ENCODE measurements at places on chromosomes 3 and 15.
A peak's percentile ranks its signal among the peaks of the same experiment; 100 is the strongest.

GRCh38 chr3:144930431-144930830 is 958.8 kb downstream of the DIPK2A start:
- DNase-seq, result no peak

DNA sequence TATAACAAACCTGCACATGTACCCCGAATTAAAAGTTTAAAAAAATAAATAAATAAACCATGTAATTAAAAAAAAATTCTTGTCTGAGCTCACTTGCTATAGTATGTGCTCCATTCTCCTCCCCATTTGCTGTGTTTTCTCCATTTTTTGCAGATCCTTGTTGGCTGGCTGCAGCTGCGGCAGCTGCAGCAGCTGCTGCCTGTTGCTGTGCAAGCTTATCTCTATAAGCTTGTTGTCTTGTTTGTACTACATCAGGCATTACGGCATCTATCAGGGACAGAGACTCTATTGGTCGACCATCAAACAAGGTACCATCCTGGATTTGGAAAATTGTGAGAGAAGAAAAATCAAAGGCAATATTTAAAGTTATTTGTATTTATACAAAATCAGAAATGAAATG is 145.9 kb downstream of the TBL1XR1 start:
- DNase-seq, result no peak

DNA sequence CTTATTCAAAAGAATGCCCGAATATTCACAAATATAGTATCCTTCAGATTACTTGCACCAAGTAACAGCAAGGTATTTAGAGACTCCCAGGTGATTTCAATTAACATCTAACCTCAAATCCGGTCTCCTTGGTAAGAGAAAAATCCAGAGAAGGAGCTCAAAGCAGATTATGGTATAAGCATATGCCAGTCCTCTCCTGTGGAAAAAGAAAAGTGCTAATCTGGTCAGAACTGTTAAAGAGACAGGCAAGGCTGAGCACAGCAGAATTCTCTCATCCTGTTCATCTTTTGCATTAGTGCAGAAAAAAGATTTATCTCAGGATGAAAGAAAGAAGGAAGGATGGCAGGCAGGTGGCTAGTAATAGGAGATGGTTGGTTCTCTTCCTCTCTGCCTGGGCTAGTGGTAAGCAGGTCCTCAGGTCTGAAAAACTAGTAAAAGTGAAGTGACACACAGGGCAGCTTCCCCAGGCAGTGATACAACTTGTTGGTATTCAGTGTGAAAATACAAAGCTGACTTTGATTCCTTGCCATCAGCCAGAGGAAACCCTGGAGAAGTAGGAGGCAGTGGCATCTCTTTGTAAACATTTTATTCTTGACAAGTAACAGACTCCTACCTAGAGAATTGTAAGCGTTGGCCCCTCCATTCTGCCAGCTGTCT is 14.2 kb downstream of the ATXN7 start:
- no peak for DNase-seq

- no peak for DNase-seq
Measured at GRCh38 chr15:59171067-59171397, 35.6 kb upstream of the LDHAL6B start.

DNA sequence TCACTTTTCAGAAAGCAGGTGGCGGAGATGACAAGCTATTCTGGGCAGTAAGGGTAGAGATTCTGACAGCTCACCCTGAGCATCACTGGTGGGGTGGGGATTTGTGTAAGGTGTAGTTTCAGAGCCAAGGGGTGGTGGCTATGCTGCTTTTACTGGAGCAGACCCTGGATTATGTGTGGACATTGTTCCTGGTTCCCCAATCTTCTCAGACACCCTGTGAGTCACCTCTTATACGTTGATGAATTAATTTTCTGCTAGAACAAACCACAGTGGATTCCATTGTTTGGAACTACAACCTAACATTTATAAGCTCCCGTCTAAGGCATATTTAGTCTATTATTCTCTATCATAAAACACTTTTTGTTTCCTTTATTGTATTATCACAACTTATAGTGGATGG is 169.5 kb upstream of the COL8A1 start:
- DNase-seq, result no peak

DNA sequence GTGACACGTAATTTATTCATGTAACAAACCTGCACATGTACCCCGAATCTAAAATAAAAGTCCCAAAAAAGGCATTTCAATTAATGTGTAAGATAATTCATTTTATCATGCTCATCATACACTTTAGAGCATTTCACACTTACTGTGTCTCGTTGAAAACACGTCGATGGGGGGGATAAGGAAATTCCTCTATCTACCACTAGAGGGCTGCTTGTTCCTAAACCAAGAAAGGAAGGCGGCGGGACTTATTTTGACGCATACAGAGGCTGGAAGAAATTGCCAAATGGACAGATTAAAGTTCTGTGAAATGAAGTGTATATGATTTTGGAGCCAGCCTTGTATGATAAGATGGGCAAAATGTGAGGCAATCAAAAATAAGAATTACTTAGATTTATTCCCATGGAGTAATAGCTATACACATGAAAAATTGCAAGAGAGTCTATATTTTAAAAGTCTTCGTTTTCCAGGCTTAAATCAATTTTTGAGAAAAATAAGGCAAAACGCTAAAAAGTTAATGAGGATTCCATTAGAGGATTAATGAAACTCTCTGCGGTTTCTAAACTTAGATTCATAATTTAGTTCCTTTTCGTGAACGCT is 346.8 kb downstream of the CNTN3 start:
- DNase-seq, result peak; percentile 52

- no peak for DNase-seq
Measured at GRCh38 chr3:45628746-45629145, 34.2 kb downstream of the LIMD1 start.

GRCh38 chr3:106840319-106840718 is 536.9 kb upstream of the CCDC54 start:
- DNase-seq, result no peak

GRCh38 chr3:131914090-131914691 is 120.6 kb downstream of the CPNE4 start:
- DNase-seq, result no peak

DNA sequence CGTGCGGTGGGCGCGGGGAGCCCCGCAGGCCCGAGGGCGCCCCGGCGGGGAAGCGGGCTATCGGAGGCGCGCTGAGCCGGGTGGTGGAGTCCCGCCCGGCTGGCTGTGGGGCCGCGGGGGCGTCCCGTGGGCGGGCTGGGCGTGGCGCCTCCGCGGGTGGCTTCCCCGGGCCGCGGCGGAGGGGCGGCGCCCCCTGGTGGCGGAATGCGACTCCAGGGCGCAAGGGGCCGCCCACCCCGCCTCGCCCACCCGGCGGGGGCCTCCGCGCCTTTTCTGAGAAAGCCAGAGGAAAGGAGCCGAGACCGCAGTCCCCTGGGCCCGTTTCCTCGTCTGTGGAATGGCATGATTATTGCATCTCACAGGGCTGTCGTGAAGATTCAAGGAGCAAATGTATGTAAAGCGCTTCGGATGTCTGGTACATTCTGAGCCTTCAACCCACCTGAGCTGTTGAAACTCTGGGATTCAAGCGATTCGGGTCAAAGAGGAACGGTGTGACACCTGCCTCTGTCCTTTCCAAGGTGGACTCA is 31.9 kb upstream of the RAB6B start:
- DNase-seq, result peak; percentile 58

- no peak for DNase-seq
Measured at GRCh38 chr3:74287557-74287956, 326.9 kb downstream of the CNTN3 start.

- DNase-seq, result no peak
Measured at GRCh38 chr15:69685512-69686452, 233.2 kb downstream of the RPLP1 start.

GRCh38 chr3:13335059-13335458 is 85.1 kb downstream of the NUP210 start:
- DNase-seq, result no peak

- DNase-seq, result no peak
Measured at GRCh38 chr15:75884041-75884440, 19.6 kb upstream of the FBXO22 start.

- DNase-seq, result no peak
Measured at GRCh38 chr15:47769166-47769565, 51.9 kb downstream of the SEMA6D start.

- DNase-seq, result no peak
Measured at GRCh38 chr15:40511093-40511471, 40.3 kb downstream of the CHST14 start.

DNA sequence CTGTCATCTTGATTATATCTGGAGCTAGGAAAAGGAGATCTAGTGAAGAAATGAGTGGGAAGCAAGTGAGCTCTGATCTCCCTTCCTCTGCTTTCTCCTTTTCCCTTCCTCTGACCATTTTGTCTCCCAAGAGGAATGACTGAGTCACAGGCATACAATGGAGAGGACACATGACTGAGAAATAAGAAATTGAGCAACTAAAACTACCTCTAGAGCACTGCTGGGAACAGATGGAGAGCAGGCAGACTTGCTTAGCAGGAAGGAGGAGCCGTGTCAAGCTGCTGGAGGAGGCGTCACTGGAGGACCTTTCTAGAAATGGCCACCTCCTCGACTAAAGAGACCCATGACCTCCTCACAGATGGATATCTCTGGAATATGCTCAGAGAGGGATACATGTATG is 66.9 kb upstream of the MYO5C start:
- no peak for DNase-seq

DNA sequence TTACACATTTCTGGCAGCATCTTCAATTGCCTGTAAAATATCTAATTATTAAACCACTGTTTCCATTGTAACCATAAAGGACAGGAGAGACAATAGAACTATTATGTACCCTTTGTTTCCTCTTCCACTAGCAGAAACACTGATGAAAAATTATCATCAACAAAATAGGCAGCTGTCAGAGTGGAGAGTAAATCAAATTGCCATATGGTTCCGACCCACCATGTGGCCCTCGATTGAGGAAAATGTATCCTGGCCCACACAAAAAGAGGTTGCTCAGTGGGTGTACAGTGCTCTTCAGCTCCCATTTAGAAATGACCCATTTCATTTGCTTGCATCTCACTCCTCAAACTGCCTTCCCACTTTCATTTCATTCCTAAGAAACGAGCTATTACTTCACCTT is 570.6 kb upstream of the UBE2E2 start:
- DNase-seq, result no peak

DNA sequence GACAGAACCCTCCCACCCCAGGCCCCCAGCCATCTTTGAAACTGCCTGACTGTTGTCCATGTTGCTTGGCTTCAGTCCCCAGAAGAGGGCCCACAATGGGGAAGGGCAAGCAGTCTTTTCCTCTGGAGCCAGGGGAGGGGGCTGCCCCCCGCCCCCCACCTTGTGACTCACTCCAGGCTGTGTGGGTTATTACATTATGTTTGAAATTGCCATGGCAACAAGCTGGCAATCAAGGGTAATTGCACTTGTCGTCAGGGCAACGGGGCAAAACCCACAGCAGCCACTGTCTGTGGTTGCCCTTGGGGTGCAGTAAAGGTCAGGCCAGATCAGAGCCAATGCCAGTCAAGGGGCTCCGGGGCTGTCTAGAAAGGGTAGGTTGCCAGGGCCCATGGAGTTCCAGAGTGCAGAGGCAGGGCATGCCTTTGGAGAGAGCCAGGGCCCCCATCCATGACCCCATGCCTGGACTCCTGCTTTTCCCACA is 3.1 kb upstream of the CAMKV start:
- DNase-seq, result no peak

DNA sequence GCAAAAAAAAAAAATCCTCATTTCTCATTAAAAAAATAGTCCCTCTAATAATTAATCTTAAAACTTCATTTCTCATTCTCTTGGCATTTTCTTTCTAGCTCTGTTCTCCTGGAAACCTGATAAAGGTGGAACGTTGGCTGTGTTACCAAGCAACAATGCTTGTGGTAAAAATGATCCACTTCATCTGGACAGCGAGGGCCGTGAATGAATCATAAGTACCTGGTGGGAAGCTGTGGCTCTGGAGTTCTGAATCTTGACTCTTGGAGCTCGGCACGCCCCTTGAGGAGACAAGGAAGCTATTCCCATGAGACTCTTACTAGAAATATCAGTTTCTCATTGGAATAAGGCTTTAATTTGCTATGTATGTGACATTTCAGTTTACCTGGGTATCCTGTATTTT is 32.5 kb downstream of the BCL2L10 start:
- DNase-seq, result no peak

- DNase-seq, result peak; percentile 17
Measured at GRCh38 chr3:52892625-52893311, 4.6 kb downstream of the STIMATE start.

DNA sequence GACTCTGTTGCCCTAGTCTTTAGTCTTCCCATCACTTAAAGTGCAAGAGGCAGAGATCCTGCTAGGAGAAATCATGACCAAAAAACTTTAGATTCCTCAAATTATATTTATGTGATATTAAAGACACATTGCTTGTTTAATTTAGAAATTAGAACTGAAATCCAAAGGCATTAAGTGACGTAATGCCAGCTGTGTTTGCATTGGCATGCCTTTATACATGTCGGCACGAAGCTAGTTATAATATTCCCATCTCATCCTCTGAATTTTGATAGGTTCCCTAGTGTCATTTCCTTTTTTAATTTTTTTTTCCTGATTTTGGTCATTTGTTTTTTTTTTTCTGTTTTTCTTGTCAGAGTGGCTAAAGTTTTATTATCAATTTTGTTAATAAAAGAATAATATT is 203.5 kb upstream of the ZBTB20 start:
- DNase-seq, result no peak

GRCh38 chr15:98580572-98580971 is 67.8 kb upstream of the IGF1R start:
- DNase-seq, result no peak

GRCh38 chr15:55770806-55771205 is 27.9 kb upstream of the PRTG start:
- no peak for DNase-seq

DNA sequence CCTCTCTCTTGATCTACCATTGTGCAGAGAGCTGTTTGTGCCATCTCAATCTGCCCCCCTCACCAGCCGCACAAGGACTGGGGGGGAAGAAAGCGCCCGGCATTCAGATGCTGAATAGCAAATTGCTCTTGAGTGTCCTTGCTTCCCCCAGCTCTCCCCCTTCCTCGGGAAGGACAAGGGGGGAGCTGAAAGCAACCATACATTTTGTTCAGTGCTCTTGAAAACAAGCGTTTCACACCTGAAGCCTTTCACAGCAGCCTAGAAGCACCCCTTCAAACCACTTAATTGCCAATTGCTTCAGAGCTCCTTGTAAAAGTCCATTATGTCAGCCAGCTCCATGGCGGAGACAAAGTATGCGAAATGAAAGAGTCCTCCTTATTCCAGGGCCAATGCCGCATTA is 540.1 kb downstream of the NR2F2 start:
- DNase-seq, result no peak

DNA sequence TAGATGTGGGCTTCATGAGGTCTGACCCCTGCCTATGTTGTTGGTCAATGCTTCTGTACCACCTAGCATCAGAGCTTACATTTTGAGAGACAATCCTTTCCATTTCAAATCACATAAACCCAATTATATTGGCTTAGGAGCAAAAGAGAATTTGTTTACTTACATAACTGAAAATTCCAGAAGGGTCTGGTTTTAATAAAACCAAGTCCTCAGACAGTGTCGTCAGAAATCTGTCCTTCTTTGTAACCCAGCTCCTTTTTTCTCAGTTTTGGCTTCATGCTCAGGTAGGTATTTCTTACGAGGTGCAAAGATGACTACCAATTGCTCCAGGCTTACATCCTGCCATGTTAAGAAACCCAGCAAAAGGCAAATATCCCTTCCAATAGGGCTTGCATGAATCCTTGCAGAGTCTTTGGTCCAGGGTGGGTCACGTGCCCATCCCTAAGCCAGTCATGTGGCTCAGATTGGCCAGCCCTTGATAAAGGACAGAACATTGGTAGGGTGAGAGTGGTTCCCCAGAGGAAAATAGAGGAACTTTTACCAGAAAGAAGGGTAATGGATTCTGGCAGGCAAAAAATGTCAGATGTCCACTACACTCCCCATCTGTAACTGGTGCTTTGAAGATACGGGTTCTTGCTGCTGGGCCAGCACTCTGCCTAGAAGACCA is 50.2 kb upstream of the VILL start:
- DNase-seq, result no peak
